ENCODE measurements at places on chromosomes 13 and 19.
A peak's percentile ranks its signal among the peaks of the same experiment; 100 is the strongest.

DNA sequence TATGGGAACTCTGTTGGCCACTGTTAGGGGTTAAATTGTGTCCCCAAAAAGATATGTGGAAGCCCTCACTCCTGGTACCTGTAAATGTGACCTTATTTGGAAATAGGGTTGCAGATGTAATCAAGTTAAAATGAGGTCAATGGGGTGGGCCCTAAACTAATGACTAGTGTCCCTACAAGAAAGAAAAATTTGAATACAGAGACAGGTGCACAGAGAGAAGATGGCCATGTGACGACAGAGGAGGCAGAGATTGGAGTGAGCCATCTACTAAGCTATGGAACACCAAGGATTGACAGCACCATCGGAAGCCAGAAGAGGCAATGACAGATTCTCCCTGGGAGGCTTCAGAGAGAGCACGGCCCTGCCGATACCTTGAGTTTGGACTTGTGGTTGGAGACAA, 16.5 kb downstream of the POU2F2 start:
- DNase-seq = no peak

DNA sequence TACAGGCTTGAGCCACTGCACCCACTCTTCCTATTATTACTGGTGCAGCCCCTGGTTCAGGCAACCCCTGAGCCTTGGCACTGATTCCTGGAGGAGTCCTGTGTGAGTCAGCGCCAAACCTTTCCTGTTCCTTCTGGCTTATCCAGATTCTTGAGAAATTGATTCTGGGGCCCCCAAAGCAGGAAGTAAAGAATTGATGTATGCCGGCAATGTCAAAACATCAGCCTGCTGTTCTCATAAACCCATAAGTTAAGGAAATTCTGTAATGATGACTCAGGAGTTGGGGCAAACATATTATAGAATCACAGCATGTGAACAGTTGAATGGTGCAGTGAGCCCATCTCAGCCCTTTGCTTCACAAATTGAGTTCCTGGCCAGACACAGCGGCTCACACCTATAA, 1.4 kb upstream of the OR7G3 start:
- no peak for DNase-seq

DNA sequence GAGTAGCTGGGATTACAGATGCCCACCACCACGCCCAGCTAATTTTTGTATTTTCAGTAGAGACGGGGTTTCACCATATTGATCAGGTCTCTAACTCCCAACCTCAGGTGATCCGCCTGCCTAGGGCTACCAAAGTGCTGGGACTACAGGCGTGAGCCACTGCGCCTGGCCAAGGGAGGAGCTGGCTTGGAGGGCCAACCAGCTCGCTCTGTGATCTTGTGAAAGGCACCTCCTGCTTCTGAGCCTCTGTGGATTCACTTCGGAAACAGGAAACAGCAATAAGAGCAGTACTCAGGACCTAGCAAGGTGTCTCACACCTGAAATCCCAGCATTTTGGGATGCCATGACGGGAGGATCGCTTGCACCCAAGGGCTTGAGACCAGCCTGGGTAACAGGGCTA, 2.0 kb upstream of the ELL start:
- no peak for DNase-seq

DNA sequence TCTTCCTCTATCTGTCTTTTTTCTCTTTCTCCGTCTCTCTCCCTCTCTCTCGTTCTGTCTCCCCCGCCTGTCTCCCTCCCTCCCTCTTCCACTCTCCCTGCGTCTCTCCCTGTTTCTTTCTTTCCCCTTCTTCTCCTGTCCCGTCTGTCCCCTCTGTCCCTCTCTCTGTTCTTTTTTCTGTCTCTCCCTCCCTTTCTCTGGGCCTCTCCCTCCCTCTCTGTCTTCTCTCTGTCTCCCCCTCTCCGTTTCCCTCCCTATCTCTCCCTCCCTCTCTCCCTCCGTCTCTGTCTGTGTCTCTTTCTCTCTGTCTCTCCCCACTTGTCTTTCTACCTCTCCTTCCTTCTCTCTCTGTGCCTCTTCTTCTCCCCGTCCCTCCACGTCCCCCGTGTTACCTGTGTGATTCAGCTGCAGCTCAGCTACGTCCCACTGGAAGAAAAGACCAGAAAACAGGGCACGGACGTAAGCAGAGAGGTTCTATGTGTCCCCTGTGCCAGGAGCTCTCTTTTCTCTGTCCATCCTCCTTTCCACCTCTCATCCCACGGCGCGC, 1.2 kb downstream of the CD70 start:
- no peak for DNase-seq

- DNase-seq = peak; percentile 62
Observed at GRCh38 chr13:108227651-108228272, 9.6 kb downstream of the ABHD13 start.

DNA sequence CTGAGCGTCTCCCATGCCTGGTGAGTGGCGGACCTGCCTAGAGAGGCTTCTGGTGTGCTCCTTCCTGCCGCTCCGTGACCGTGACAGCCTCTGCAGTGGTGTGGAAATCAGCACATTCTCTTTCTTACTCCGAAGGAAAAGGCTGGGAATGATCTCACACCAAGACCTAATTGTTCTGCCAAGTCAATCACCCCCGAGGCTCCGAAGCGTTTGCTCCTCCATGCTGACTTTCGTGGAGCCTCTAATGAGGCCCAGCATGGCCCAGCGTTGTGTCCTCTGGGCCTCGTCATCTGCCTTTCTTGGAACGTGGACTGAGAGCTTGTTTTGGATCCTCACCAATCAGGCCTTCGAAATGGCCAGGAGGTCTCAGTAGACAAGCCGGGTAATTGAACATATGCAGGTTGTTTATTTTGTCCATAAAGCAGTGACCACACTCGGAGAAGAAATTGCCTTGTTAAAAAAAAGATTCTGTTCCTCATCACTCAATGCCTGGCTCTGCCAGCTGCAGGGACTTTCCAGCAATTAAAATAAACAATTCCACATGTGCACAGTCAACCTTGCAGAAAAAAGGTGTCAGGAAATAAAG, 107.1 kb downstream of the UBL3 start:
- DNase-seq = no peak

GRCh38 chr13:32409001-32409313, 19.0 kb downstream of the N4BP2L1 start:
- no peak for DNase-seq

- DNase-seq = no peak
Observed at GRCh38 chr19:43674183-43674582, 4.2 kb upstream of the PLAUR start.

DNA sequence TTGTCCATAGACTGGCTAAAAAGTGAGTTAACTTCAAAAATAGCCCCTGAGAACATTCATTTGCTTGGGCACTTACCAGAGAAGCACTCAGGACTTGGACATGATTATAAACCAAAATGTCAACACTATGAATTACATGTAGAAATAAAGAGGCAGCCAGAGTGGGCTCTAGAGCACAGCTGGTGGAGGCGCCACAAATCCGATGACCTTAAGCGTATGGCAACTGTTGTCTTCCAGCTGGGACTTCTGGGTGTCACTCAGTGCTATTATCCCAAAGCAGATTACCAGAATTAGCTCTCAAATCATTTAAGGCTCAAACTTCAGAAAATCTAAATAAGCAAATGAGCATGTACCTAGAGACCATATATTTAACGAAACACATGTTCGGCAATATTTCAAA, 1255.5 kb upstream of the SLC10A2 start:
- no peak for DNase-seq

GRCh38 chr19:58518256-58519086, 1.1 kb downstream of the ZBTB45 start:
- DNase-seq = no peak

- DNase-seq = peak; percentile 61
Observed at GRCh38 chr19:13234518-13234917, 84.3 kb downstream of the IER2 start.

GRCh38 chr13:41547251-41548000, 90.1 kb downstream of the RGCC start:
- DNase-seq = no peak

GRCh38 chr19:5096536-5096935, 127.6 kb downstream of the KDM4B start:
- no peak for DNase-seq

GRCh38 chr19:43784241-43784980, 3.6 kb upstream of the KCNN4 start:
- peak; percentile 79 for DNase-seq

- no peak for DNase-seq
Observed at GRCh38 chr13:84649853-84650252, 767.6 kb upstream of the SLITRK1 start.

DNA sequence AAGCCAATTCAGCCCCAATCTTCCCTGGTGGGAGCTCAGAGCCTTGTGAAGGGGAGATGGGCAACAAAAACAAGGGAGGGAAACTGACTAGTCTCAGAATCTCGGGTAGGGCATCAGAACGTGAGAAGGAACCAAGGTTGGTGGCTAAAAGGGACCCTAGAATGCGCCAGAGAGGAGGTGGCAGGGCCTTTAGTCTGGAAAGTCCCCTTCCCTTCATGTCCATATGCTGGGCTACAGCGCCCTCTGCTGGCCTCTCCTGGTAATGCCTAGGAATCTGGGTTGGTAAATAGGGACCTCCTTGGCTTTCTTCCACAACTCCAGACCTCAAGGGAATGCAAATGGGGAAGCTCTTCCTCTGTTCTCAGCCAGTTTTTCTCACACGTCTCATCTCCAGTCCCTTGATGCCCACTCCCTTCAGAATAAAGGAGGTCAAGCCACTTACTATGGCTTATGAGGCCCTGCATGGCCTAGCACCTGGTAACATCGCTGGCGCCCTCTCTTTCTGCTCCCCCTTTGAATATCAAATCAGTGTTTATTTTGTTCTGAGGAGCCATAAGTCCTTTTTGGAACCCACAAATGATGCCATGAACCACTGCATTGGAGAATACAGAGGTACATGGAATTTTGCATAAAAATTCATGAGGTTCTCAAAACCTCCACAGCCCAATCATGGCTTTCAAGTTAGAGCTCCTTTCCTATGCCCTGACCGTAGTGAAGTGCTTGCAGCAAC, 1.4 kb upstream of the CCDC97 start:
- peak; percentile 96 for DNase-seq

DNA sequence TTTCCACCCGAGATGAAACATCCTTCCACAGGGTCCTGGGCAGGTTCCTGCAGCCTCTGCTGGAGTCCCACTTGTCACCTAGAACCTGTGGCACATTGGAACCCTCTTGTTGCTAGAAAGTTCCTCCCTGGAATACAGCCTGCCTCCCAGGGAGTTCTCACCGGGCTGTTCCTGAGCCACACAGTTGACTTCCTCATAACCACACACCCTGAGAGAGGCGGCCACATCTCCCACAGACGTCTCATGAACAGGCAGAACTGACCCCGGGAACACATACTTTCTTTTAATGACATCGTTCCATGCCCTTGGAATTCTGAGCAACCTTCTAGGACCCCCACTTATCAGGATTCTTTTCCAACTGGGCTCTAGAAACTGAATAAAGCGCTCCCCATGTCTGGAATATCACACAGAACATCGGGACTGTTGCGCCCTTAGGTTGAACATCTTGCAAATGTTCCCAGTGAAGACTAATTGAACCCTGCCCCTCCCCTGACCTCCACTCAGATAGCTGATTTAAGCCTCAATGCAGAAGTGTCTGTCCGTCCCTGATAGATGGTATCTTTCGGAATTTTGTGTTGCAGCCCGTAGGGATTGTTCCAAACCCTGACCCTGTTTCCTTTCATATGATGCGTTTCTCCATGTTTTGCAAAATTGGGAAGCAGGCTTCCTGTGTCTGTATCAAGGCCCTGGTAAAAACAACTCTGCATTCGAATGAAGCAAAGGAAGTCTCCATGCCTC, 91.1 kb downstream of the RAB20 start:
- DNase-seq = no peak

DNA sequence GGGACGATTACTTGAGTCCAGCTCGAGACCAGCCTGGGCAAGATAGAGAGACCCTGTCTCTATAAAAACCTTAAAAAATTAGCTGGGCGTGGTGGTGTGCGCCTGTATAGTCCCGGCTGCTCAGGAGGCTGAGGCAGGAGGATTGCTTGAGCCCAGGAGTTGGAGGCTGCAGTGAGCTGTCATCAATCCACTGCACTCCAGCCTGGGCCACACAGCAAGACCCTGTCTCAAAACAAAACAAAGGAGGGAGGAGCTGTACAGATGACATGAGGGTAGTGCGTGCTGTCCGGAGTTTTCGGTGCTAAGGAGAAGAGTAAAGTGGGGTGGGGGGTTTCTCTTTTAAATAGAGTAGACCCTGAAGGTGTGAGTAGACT, 22.6 kb downstream of the HDGFL2 start:
- no peak for DNase-seq

- no peak for DNase-seq
Observed at GRCh38 chr19:38400361-38400760, 2.5 kb upstream of the FAM98C start.

GRCh38 chr13:99331881-99332293, 24.7 kb upstream of the GPR183 start:
- no peak for DNase-seq

DNA sequence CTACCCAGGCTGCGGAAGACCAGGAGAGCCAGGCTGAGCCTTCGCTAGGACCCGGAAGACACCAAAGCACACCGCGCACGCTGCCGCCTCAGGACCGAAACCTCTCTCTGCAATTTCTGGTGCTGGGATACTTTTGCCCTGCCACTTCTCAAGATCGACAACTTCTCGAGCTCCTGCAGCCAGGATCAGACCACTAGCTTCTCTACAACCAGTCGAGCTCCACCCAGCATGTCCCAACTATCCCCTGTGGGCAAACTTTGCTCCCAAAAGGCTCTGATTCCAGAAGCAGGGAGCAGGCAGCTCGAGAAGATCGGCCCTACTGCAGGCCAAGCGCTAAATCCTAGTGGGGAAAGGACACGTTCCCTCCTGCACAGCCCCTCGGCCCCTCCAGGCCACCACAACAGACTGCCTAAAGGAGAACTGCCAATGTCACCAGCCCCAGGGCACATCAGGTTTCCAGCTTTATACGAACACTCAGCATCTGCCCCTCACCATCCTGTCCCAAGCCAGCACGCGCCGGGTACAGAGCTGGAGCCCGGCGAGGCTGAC, 979 bp downstream of the AKAP8 start:
- DNase-seq = peak; percentile 59

GRCh38 chr13:90577726-90578125, 769.8 kb upstream of the MIR17HG start:
- no peak for DNase-seq

DNA sequence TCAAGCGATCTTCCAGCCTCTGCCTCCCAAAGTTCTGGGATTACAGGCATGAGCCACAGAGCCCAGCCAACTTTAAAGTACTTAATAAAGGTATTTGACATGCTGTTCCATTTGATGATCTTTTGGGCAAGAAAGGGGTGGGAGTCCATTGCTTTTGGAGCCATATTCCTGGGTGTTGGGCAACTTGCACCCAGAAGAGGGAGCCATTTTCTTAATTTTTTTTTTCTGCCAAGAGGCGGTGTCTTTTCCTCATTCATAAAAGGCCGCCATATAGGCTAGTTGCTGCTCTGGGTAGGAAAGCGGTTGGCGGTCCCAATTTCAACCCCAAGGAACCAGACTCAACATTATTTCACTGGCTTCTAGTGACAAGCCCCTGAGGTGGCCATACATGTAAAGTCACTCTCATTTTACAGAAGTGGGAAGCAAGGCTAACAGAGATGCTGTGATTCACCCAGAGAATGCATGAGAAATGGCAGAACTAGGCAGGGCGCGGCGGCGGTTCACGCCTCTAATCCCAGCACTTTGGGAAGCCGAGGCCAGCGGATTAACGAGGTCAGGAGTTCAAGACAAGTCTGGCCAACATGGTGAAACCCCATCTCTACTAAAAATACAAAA, 139.6 kb downstream of the CACNA1A start:
- no peak for DNase-seq

Measured in hematopoietic multipotent progenitor cell treated with erythropoietin and hydrocortisone succinate and interleukin-3 and kit ligand, for 17 days (in vitro differentiated cells).